ENCODE measurements at places on chromosomes 12 and 14. TPM values are rescaled to one million over a fixed set of nuclear protein-coding genes. Genes with fewer than 3 reads are reported as not detected.

The GPD1 gene
- 10.6 TPM for total RNA-seq

The CCDC177 gene
- not detected for total RNA-seq

The PLXNC1 gene
- total RNA-seq: 3.2 TPM

The OVCH1 gene
- not detected for total RNA-seq

The ANAPC7 gene
- 32.7 TPM for total RNA-seq

The LALBA gene
- not detected for total RNA-seq

The LBHD2 gene
- not detected for total RNA-seq

The KRT71 gene
- total RNA-seq: not detected

The TSHR gene
- not detected for total RNA-seq

The KRT78 gene
- not detected for total RNA-seq

- no peak for DNase-seq
Observed at GRCh38 chr14:31387091-31387490, 33.3 kb downstream of the HEATR5A start.

DNA sequence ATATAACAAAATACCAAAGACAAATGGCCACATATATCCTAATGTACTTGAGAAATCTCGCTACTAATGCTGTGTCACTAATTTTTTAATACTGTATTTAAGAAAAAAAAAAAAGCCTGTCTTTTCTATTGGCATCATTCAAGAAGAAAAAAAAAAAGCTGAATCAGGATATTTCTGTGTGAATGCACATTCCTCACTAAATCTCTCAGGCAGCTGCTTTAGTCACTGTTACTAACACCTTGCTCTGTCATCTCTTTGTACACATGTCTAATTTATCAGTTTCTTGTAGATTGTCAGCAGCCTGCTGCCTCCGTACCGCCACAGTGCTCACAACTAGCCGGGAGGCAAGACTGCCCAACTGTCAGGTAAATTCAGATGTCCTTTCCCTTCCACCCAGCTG lies 32.0 kb upstream of the FGD4 start:
- no peak for DNase-seq

DNA sequence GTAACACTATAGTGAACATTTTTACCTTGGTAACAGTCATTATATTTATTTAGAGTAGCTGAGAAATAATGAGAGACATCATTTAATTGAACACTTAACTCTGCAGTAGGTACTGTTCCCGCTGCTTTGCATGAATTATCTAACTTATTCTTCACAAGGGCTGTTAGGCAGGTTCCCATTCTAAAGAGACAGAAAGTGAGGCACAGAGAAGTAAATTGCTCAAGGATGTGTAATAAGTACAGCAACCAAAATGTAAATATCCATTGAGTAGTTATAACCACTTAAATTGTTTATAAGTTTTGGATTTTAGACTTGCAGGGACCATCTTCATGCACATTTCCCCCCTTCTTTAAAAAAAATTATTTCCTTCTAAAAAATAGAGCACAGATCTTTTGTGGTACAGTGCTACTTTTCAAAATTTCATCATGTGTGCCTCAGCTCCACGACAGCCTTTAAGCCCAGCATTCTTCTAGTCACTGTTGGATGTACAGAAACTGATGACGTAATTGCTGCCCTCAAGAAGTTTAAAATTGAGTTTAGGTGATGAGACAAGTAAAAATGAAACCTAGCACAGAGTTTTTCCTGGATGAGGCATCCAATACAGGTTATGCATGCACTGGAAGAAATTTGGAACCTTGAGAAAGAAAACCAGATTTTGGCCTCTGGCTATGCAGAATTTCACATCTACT lies 6.0 kb upstream of the MANSC4 start:
- no peak for DNase-seq

- no peak for DNase-seq
Observed at GRCh38 chr12:131591714-131592709, 118.9 kb upstream of the SFSWAP start.

- DNase-seq: no peak
Observed at GRCh38 chr12:13167906-13168305, 28.6 kb upstream of the EMP1 start.

GRCh38 chr12:68609998-68610369 lies 715 bp upstream of the RAP1B start:
- DNase-seq: peak; percentile 24

GRCh38 chr14:46048127-46048526 lies 603.5 kb downstream of the RPL10L start:
- no peak for DNase-seq

DNA sequence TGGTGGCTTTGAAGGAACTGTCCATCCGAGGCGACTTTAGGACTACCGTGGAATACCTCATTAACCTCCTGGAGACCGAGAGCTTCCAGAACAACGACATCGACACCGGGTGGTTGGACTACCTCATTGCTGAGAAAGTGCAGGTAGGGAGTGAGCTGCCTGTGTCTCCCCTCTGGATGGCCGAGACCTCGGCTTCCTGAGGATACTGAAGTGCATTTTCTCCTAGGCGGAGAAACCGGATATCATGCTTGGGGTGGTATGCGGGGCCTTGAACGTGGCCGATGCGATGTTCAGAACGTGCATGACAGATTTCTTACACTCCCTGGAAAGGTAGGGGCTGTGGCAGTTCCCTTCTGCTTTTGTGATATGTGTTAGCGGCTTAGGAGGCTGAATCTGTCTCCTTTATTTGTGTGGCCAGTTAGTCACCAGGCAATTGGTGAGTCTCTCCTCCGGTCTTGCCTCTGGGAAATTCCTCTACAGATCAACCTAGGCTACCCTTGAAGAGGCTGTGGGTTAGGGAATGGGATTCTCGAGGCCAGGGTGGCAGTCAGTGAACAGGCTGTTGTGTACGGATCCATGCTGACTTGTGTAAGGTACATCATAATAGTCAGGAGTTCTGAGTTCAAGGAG lies 75.3 kb downstream of the ACACB start:
- no peak for DNase-seq

DNA sequence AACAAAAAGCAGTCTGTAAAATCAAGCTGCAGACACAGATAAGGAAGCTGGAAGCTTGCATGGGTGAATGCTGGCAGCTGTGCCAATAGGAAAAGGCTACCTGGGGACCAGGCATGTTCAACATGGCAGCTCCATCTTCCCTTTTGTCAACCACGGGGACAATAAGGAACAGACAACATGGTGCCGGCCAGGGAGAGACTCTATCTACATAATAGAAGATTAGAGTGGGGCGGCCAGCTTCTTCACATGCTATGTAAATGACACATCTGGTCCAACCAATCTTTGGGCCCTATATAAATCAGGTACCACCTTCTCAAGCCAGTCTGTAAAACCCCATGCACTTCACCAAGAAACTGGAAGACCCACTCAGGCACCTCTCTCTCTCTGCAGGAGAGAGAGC lies 157.6 kb downstream of the SUDS3 start:
- no peak for DNase-seq

- DNase-seq: no peak
Observed at GRCh38 chr12:122730215-122731014, at the start of gene HCAR1. Gene HCAR1 (minus strand): TSS chr12:122730844. CDS start chr12:122730339, 505 bp downstream.

- no peak for DNase-seq
Observed at GRCh38 chr12:31009976-31010375, 63.7 kb upstream of the DDX11 start.

DNA sequence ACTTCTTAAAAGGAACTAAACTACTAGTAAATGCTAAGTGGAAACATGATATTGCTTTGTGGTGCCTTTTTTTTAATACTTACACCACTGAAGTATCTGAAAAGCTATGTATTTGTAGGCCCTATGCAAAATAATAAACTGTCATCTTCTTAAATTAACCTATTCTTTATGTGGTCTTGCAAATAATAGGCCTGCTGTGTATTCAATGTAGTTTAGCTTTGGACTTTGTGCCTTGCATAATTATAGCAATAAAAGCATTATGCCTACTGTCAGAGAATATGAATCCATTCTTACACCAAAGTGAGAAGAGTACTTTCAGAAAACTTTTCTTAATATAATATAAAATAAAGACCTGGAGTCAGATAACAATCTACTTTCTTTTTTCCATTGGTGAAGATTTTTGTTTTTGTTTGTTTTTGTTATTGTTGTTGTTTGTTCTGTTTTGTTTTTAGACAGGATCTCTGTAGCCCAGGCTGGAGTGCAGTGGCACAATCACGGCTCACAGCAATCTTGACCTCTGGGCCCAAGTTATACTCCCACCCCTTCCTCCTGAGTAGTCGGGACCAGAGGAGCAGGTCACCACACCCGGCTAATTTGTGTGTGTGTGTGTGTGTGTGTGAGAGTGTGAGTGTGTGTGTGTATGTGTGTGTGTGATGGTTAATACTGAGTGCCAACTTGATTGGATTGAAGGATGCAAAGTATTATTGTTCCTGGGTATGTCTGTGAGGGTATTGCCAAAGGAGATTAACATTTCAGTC lies 213.8 kb downstream of the SLC6A15 start:
- no peak for DNase-seq

GRCh38 chr14:79011920-79012204 lies 841.7 kb downstream of the NRXN3 start:
- DNase-seq: no peak

DNA sequence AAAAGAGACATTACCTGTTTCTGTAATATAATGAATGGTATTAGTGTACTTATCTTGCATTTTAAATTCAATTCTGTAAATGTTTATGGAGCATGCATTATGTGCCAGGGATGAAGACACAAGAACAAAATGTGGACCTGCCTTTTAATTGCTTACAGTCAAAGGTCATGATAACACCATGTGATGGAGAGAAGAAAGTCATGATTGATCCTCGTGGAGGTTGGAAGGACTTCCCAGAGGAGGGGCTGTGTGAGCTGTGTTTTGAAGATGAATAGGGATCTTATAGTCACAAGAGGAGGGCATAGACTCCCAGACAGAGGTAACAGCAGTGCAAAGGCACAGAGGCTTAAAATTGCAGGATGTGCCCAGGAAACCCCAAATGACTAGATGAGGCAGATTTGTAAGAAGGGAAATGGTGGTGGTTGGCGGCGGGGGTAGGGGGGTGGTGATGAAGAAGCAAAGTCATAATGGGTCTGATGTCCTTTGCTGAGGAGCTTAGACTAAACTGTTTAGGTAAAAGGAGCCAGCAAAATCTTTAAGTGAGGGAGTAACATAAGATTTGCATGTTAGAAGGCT lies 151.5 kb downstream of the PRKCH start:
- DNase-seq: no peak

- no peak for DNase-seq
Observed at GRCh38 chr14:37587131-37587803, 7.8 kb downstream of the FOXA1 start.

- no peak for DNase-seq
Observed at GRCh38 chr12:76746516-76746915, 17.4 kb upstream of the ZDHHC17 start.

DNA sequence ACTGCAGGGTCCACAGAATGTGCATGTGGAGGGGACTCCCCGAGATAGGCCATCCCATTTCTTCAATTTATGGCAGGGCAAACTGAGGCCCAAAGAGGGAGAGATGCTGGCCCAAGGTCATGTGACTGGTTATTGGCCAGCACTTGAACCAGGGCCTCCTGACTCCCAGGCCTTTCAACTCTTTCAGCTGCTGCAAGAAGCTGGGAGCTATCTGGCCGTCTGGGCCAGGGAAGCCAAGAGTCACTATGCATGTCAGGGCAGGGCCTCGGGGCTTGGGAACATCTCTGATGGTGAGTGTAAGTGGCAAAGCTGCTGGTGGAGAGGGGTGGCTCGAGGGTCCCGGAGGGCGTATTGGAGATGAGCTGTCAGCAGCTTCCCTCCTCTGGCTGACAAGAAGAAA lies 9.5 kb upstream of the LTBP2 start:
- no peak for DNase-seq

- DNase-seq: no peak
Observed at GRCh38 chr12:130701402-130701744, 14.7 kb downstream of the RIMBP2 start.

DNA sequence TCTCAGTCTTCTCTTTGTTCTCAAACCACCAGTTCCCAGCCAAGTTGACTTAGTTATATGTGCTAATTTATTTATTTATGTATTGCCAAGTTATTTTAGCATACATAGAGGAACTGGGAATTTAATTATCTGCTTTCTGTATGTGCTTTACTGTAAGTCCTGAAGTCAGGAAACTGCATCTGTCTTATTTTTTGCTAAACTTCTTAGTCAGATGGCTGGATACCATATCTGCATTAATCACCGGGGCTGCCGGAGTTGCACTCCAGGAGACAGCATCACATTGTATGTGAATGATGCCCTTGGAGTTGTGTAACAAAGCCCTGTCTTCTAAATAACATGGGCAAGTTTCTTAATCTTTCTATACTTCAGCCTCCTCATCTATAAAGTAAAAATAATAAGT lies 96.2 kb downstream of the MON2 start:
- no peak for DNase-seq

DNA sequence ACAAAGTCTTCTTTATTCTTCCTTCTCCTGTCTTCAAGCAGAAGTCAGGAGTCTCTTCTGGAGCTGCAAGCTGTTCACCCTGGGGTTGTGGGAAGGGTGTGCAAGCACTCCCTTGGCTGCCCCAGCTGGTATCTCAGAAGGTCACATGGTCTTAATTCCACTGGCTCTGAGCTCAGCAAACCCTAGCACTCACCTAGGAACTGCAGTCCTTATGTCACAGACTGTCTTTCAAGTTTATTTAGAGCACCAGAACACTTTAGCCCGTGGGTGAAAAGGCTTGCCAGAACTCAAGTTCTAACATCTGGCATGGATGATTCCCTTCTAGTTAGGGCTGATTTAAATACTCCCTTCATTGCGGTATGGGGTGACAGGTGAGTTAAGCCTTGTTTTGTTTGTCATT lies 379.0 kb downstream of the CCER1 start:
- no peak for DNase-seq

GRCh38 chr12:58263816-58264215 lies 322.4 kb downstream of the ATP23 start:
- no peak for DNase-seq

- no peak for DNase-seq
Observed at GRCh38 chr12:9809338-9809737, 17.9 kb upstream of the KLRF1 start.

DNA sequence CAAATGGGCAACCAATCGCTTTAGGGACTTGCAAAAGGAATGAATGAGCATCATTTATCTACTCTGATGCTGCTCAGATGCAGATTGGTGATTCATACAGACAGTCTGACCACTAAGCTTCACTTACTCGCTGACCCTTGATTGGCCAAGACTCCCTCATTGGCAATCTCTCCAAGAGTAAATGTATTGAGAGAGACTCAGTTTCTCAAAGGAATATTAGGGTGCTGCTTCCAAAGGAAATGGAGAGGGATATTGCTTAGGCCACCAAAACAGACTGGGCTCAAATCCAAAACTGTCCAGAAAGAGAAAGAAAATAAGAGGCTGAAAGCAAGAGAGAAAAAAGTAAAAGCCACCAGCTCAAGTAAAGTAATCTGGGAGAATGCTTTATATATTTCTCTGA lies 785.2 kb downstream of the GALC start:
- DNase-seq: no peak

DNA sequence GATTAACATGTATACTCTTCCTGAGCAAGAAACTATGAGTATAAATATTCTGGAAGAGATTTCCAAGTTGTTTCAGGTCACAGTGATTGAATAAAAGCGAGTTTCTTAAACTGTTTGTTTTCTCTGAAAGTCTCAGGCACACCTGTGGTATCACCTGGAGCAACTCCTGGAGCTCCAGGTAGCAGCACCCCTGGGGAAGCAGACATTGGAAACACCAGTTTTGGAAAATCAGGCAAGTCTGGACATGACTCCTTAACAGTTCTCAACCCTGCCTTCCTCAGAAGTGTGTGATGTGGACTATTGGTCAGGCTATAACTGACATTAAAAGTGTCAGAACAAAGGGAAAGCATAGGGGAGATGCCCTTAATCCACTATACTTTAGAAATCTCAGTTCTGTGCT lies 217.6 kb upstream of the CNTN1 start:
- no peak for DNase-seq

GRCh38 chr12:132653567-132654290 lies 33.4 kb downstream of the POLE start:
- DNase-seq: no peak

- no peak for DNase-seq
Observed at GRCh38 chr12:6336889-6337853, 4.7 kb downstream of the TNFRSF1A start.
